ENCODE measurements at places on chromosomes 16 and 17. TPM values are rescaled to one million over a fixed set of nuclear protein-coding genes. Genes with fewer than 3 reads are reported as not detected.

TMEM186 gene
- 13.1 TPM for total RNA-seq

PRAC1 gene
- not detected for total RNA-seq

TMC5 gene
- total RNA-seq = 0.09 TPM

TP53TG3B gene
- not detected for total RNA-seq

GRCh38 chr17:57875290-57876022, 25.6 kb upstream of the MRPS23 start:
- DNase-seq = peak; percentile 82

GRCh38 chr17:35023538-35023937, 40.0 kb downstream of the RFFL start:
- no peak for DNase-seq

GRCh38 chr16:55976815-55977214, 101.6 kb upstream of the CES5A start:
- DNase-seq = no peak

DNA sequence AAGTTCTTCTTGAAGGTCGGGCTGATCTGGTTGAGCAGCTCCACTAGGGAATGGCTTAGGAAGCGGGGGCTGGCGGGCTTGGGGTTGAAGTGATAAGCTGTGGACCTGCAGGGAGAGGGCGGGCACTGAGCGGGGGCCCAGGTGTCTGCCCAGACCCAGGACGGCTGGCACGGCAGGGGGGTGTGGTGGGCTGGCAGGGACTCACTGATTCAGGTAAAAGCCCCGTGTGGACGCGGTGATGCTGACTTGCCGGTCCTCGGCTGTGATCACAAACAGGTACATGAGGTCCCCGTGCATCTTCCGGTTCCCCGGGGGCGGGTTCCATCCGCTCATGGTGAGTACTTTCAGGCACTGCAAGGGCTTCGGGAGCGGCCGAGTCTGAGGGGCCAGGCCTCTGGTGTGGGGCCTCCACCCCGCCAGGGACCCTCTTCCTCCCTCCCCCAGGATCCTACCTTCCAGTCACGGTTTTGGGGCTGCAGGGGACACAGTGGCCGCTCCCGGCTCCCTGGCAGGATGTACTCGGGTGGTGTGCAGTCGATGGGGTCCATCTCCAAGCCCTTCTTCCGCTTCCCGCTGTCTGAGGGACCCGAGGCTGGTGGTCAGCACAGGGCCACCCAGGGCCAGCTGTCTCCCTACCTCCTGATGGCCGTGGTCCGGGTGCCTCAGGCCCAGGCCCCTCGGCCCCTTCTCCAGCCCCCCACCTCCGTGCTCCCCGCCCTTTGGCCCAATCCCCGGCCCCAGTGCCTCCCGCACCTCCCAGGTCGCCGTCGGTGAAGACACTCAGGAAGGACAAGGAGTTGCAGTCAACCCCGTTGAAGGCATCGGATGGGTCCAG, 10.2 kb downstream of the CLUH start:
- DNase-seq = no peak
